KBM-7 (cell line): ENCODE measurements at places on chromosomes 3 and 15.

GRCh38 chr3:33869977-33870376 lies 71.5 kb downstream of the PDCD6IP start:
- DNase-seq, result no peak

DNA sequence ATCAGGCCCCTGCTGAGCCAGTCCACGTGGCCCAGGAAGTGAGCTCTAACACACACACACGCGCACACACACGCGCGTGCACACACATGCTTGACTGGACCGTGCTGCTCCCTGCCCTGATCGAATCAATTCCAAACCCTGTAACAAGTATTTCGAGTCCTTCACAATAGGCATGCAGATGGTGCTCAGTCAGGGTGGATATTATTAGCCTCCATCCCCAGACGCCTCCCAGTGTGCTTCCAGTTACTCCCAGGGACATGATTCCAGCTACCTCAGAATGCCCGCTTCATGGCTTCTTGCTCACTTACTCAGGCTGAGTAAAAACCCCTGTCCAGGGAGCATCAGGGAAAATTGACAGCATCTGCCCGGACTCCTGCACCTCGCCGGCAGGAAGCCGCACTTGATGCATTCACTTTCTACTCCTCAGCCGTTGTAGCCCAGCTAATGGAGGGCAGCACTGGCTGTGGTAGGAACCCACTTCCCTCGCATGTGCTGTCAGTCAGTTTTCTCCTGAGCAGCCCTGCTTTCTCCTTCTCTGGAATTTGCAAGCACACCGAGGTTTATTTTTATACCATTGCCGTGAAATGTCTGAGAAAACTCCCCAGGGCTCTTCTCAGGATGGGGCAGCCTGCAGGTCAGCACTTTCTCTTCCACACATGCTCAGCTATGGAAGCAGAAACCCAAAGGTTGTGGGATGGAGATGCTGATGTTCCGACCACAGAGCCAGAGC lies 126.1 kb upstream of the ABHD17C start:
- no peak for DNase-seq

GRCh38 chr15:25180606-25181292 lies 226.0 kb downstream of the SNRPN start:
- DNase-seq, result no peak

- DNase-seq, result peak; percentile 55
Measured at GRCh38 chr3:32238453-32239306, at the start of gene CMTM8. CMTM8 (plus strand) TSS chr3:32238680; CDS start chr3:32238973, 293 bp downstream.

- DNase-seq, result no peak
Measured at GRCh38 chr3:181417748-181418147, 294.0 kb upstream of the SOX2 start.

DNA sequence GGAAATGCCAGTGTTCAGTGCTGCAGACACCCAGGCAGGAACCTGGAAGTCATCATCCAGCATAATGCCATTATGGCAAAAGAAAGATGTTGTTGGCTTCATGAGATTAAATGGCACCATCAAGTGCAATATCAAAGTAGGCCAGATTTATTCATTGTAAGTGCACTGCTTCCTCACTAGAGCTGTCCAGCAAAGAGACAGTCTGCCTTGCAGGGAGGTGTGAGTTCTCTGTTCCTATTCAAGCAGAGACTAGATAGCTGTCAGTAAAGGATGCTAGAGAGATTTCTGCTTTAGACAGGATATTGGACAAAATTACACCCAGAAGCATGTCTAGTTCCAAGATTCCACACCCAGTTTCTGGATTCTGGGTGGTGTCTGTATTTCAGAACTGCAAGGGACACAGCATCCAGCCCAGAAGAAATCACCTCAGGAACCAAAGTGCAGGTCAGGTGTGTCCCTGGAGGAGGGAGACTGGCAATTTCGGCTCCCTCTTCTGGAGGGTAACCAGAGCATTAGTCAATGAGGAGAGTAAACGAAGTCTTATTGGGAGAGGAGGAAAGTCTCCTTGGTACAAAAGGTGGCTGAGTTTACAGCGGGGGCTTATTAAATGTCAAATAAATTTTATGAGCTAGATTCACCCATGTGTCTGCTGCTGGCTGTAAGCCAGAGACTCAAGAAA lies 377.3 kb downstream of the EPHB1 start:
- no peak for DNase-seq

- no peak for DNase-seq
Measured at GRCh38 chr3:78703944-78704343, 1063.9 kb downstream of the ROBO1 start.

DNA sequence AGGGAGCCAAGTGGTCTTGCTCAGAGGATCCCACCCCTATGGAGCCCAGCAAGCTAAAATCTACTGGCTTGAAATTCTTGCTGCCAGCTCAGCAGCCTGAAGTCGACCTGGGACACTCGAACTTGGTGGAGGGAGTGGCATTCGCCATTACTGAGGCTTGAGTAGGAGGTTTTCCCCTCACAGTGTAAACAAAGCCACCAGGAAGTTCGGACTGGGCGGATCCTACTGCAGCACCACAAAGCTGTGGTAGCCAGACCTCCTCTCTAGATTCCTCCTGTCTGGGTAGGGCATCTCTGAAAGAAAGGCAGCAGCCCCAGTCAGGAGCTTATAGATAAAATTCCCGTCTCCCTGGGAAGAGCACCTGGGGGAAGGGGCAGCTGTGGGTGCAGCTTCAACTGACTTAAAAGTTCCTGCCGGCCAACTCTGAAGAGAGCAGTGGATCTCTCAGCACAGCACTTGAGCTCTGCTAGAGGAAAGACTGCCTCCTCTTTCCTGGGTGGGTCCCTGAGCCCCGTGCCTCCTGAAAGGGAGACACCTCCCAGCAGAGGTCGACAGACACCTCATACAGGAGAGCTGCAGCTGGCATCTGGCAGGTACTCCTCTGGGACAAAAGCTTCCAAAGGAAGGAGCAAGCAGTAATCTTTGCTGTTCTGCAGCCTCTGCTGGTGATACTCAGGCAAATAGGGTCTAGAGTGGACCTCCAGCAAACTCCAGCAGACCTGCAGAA lies 576.3 kb upstream of the NECTIN3 start:
- DNase-seq, result no peak

GRCh38 chr15:44157679-44158078 lies 37.4 kb downstream of the FRMD5 start:
- no peak for DNase-seq

DNA sequence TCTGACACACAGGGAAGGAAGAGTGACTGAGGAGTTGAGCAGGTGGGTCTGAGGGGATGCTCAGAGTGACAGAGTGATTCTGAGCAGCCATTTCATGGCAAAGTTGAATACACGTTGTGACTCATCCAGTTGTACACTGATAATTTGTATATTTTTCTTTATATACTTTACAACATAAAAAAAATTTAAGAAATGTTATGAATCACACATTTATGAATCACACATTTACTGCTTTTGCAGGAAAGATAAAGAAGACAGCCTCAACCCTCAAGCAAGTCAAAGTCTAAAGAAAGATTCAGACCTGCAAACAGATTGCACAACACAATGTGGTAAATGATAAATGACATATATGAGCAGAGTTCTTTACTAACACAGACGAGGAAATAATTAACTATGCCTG lies 21.0 kb upstream of the CHMP2B start:
- no peak for DNase-seq

DNA sequence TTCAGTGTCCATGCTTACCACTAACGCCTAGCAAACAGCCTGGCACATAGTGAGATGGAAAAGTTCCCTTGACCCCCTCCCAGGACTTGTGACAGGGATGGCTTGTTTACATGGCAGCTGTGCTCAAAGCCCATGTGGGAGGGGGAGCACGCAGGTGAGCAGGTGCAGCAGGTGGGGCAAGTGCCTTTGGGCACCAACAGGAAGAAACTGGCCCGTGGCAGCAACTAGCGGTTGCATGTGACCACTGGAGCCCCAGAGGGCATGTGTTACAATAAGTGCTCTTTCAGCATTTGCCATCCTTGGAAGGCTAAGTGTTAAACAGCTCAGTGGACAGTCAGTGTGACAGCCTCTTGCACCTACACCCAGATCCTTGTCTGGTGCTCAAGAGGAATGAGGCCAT lies 734.6 kb downstream of the TUSC7 start:
- DNase-seq, result no peak

- no peak for DNase-seq
Measured at GRCh38 chr3:160569894-160570652, 4.7 kb upstream of the KPNA4 start.

GRCh38 chr3:186268616-186269448 lies 93.2 kb downstream of the DGKG start:
- no peak for DNase-seq

DNA sequence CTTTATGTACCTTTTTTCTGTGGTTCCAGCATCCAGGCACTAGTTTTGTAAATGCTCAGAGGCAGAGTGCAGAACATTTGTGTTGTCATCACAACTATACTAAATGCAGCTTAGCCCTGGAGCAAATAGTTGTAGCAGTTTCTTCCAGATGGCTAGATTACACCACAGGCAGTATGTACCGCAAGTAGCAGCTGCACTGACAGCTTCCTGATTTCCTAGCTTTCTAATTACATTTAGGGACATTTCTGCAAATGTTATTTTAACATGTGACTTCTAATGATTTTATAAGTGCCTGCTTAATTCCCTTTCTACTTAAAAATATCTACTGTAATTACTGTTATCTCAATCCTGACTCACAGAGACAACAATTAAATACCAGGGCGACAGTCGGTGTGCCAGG lies 106.5 kb downstream of the NR2E3 start:
- DNase-seq, result peak; percentile 12

GRCh38 chr15:97728791-97729190 lies 231.7 kb upstream of the ARRDC4 start:
- no peak for DNase-seq

DNA sequence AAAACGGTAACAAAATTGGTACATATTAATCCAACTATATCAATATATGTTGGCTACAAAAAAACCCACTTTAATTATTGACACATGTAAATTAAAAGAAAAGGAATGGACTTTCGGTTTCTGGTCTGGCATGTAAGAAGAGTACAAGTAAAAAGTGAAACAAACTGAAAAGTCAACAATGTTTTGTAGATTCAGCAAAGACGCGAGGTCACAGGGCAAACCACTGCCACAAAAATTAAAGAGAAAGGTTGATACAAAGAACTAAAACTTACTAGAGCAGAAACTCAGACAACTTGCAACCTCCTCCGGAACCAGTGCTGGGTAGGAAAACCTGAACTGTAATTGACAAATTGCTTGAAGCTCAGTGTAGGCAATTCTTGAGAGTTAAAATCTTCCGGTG lies 110.6 kb upstream of the ARPP21 start:
- DNase-seq, result no peak

GRCh38 chr15:89244574-89244903 lies 760 bp downstream of the FANCI start:
- DNase-seq, result no peak

DNA sequence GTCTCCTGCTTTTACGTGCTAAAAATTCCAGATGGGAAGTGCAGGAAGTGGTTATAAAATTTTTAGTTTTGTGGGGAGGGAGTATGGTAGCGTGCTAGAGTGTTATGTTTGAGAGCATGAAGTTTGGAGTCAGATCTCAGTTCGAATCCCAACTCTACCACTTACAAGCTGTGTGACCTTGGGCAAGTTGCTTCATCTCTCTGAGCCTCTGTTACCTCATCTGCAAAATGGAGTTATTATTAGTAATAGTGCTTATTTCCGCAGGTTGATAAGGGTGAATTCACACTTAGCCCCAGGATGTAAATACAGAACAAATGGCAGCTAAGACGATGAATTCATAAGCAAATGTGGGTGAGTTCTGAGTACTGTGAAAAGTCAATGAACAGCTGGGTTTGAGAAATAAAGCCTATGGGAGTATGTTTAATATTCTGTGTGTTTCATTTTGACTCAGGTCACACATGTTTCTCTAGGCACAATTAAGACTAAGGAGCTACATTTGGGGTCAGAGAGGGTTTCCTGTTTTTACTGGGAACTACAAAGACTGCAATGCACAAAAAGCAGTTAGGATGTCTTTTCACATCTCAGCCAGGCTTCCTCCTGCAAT lies 73.1 kb upstream of the FEZF2 start:
- DNase-seq, result no peak

DNA sequence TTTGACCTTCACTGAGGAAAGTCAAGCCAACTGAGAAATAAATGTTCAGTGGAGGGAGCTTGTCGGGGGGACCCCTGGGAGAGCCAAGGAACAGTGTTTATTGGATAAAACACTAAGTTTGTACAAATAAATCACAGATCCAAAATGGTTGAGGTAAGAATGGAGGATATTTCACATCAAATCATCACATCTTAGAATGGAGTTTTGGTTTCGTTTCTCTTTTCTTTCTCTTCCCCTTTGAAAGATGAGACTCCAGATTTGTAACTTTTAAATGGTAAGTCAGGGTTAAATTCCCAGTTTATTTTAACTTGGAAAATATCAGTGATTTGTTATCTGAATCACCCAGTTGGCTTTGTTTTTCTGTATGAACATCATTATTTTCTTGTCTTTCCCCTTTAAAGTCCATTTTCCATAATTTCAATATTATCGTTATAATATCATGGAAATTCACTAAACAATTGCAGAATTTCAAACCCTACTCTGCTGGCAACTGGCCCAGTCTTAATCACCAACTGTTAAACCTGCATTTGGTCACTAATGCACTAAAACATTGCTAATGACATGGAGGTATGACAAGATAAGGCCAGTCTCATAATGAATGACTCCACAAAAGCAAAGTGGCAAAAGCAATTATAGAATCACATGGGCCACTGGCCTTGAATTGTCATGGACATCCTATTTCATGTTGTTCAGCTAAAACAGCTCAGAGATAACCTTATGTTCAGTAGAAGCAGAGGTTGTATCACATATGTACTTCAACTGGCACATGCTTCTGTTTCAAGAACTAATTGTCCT lies 295.1 kb downstream of the SHOX2 start:
- DNase-seq, result no peak

DNA sequence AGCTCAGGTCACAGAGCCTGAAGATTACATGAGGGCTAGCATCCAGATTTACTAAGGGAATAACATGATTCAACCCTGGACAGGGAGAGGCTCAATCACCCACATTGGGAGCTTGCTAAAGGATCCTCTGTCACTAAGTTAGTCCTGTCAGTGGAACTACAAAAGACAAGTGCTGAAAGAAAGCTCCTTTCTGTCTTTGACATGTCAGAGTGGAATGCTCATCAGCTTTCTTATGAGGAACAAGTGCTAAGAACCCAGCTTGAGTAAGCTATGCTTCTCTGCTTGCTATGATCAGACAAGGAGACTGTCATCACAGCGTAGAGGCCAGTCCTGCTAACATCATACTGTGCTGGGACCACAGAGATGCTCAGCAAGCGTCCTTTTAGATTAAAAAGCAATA lies 74.5 kb downstream of the MB21D2 start:
- DNase-seq, result no peak

- no peak for DNase-seq
Measured at GRCh38 chr15:60829416-60829815, 350.5 kb upstream of the ICE2 start.

DNA sequence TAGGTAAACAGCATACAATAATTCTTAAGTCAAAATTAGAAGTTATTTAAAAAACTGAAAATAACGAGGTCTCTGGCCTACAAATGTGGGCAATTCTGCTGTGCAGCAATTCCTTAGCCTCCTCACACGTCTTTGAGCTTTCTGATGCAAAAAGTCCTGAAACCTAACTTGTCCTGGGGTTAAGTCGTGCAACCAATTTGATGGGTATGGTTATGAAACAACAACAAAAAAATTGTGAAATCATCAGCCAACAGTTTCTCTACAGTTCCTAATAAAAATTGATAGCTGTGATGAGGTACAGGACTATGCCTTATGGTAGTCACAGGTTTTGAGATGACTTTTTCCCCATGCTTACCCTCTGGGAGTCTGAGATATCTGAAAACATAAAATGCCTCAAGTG lies 6.5 kb upstream of the GLB1 start:
- no peak for DNase-seq
